Activated T-helper 1 cell treated with anti-CD3 and anti-CD28 coated beads, Interleukin-12 subunit alpha, Interleukin-12 subunit beta, Interleukin-2, Interleukin-4 antibody, amounts not matched to agents 30 ng/mL and 10 ng/mL and 1 ng/mL, durations not matched to agents 14 hours and 24 hours and 36 hours (primary cell): ENCODE measurements at places on chromosomes 6 and 20. TPM values are rescaled to one million over a fixed set of nuclear protein-coding genes. Genes with fewer than 3 reads are reported as not detected.

DNA sequence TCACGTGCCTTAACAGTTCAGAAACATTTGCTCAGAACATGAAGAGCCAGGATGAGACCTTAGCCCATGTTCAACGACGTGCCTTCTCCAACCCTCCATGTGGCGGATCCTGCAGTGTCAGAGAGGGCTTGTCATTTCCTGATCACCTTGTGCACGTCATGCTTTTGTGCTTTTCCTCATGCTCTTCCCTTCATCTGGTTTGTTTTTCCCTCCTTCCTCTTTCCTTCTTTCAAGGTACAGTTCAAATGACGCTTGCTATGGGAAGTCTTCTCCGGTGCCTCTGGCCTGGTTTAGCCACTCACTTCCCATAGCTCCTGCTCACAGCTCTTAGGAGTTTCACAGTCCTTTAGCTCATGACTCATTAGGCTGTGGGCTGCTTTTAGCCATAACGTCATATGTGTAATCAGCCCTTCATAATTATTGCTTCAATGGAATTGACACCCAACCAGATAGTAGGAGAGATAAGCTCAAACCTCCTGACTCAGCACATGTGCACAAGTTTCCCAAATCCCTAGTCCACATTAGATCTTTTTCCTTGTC is 102.7 kb upstream of the CNKSR3 start:
- no peak overlapping the region for H3K27ac ChIP-seq
- DNase-seq = no peak
- H3K27me3 ChIP-seq = peaks cover 3% of the 10 kb centered on the region
- no peaks in the 10 kb centered on the region for H3K4me1 ChIP-seq
- H3K4me3 ChIP-seq = no peak overlapping the region
- H3K36me3 ChIP-seq = no peaks in the 10 kb centered on the region

GRCh38 chr20:50409495-50409894 is 100.7 kb upstream of the PTPN1 start:
- H3K4me3 ChIP-seq = no peak overlapping the region
- H3K4me1 ChIP-seq = no peaks in the 10 kb centered on the region
- H3K36me3 ChIP-seq = no peaks in the 10 kb centered on the region
- no peak for DNase-seq
- peaks cover 28% of the 10 kb centered on the region for H3K27me3 ChIP-seq

GRCh38 chr6:30691208-30691847 is 544 bp upstream of the NRM start:
- H3K36me3 ChIP-seq = peaks cover 3% of the 10 kb centered on the region

CDC5L gene
- total RNA-seq = 28.1 and 28.4 TPM in 2 replicates
